ENCODE measurements at places on chromosomes 3 and 15.

DNA sequence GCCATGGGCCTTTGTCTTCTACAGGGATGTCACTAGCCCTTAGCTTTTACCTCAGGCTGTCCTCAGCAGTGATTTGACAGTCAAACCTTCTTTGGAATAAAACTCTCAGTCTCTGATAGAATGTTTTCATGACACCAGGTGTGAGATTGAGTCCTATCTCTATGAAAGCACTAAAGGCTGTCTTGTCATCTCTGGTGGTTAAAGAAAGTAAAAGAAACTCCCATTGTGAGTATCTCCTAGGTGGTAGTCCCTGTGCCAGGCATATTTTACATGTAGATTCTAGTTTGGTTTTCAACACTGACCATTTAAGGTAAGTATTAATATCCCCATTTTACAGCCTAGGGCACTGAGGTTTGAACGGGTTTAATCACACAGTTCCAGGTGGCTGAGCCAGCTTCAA, 360.2 kb downstream of the CHST2 start:
- no peak for DNase-seq

GRCh38 chr3:151584566-151584965, 123.7 kb upstream of the IGSF10 start:
- DNase-seq: no peak

GRCh38 chr3:133280586-133280985, 119.3 kb upstream of the BFSP2 start:
- no peak for DNase-seq

DNA sequence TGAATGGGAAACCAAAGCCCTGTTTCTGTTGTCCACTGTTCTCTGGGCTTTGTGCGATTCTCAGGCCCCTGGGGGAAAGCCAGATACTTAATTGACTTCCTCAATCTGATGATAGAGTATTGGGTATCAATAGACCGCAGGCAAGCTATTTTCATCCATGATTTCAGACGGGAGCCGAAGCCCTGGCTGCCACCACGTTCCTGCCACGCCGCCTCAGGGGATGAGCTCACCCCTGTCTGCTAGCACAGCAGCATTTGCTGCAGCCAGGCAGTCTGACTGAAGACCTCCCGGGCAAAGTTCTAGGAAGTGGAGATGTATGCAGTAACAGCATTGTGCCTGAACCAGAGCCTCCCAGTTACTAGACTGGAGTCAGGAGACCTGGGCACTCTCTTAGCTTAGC, 69.8 kb downstream of the ISG20 start:
- no peak for DNase-seq

DNA sequence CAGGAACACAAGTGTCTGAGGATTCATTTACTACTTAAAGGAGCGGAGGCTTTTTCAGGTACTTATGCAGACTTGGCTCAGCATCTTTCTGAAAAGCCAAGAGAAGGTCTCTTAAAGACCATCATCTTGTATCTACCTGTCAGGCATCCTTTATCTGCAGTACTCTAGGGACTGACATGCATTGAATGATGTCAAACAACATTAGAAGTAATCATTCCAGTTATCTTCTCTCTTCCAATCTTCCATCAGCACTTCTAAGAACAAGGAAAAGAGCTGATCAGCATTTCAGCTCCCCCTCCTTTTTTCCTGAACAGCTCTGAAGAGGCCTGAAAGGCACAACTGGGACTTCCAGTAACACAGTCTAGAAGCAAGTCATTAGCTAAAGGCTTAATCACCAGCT, 214.8 kb downstream of the KCNH8 start:
- no peak for DNase-seq

DNA sequence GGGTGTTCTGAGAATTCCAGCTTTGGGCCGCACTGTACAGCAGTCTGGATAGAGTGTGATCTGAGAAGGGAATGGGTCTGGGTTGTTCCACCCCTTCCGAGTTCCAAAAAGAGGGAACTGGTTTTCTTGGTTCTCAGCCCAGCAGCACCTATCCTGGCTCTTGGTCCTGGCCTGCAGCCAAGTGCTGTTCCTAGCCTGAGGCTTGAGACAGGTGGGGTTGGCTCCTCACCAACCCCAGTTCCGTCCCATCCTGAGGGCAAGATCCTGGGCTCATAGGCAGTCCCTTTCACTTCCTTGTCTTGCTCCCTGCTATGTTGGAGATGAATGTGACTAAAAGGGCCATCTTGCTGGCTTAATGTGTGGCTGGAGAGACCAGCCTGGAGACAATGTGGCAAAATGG, 15.2 kb downstream of the IVD start:
- DNase-seq: no peak

- DNase-seq: no peak
Observed at GRCh38 chr15:51200792-51201191, 106.1 kb upstream of the TNFAIP8L3 start.

DNA sequence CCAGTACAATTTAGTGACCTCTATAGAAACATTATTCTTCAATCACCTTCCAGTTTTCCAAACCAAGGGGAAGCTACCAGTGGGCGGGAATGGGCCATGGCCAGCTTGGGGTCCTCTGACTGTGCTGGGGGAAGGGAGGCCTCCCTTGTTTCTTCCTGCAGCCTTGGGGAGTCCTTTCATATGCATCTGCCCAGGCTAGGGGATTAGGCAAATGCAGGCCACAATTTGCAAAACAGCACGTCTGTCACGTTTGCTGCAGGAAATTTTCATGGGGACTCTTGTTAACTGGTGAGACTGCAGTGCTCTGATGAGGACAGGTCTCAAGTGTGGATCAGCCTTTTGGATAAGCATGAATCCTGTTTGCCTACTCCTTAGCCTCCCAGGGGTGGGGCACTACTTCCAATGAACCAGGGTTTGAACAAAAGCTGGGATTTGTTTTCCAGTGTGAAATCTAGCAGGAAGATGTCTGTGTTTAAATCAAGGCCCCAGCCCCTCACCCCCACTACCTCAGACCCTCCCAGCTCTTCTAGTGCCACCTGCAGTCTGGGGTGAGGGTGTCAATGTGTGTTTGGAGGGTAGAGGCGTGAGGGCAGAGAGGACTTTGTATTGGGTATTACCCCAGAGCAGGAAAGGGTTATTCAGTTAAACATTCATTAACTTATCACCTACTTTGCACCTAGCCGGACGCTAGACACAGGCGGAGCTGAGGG, 219.9 kb downstream of the OPA1 start:
- no peak for DNase-seq

DNA sequence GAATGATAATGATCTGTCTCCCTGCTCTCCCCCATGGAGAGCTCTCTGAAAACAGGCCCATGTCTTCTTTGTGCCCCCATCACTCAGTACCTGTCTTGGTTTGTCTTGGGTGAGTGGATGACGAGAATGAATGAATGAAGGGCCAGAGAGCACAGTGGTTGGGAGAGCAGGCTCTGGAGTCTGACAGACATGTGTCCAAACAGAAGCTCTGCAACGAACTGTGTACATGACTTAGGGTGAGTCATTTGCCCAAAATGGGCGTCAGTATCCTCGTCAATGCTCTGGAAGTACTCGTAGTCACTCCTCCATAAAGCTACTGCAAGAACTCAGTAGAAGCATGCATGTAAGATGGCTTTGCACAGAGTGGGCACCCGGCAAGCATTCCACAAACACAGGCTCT, 170.2 kb upstream of the TLE3 start:
- DNase-seq: no peak

DNA sequence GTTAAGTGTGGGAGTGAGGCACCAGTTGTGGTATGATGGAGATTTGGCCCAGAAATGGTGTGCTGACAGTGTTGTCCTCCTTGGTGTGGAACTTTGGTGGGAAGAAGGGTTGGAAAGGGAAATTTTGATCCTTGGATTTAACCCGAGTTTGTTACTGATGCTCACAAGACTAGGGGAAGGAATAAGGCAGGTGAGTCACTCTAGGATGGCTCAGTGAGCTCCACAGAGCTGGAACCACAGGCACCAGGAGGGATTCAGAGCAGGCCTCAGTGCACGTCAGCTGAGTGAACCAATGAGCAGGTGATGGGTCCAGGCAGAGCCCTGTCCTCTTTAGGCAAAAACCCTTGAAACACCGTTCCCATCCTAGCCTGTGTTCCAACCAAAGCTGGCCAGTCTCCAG, 11.4 kb downstream of the CHRD start:
- no peak for DNase-seq

- no peak for DNase-seq
Observed at GRCh38 chr15:89495638-89496145, 691 bp downstream of the RHCG start.

- DNase-seq: no peak
Observed at GRCh38 chr15:52551762-52552161, 17.1 kb downstream of the ARPP19 start.

- DNase-seq: no peak
Observed at GRCh38 chr15:51736751-51737521, 519 bp downstream of the LYSMD2 start.

DNA sequence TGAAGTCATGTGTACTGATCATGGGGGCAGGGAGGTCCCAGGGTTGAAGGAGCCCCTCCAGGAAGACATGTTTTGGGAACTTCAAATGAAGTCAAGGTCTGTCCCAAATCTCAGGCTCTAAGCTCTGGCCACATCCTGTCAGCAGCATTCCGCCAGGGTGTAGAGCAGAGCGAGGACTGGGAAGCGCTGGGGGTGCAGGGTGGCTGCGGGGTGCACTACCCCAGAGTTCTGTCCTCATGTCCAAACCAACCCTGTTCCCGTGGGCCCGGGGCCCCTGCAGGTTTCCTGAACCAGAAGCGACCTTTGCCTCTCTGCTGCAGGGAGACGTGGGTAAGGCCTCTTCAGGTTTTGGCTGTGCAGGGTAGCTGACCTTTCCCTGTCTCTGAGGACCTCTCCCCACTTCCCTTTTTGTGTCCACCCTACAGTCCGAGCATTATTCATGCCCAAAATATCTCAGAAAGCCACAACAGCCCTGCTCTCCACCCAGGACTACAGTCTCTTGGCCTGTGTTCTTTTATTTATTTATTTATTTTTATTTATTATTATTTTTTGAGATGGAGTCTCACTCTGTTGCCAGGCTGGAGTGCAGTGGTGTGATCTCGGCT, 26.6 kb upstream of the FLNB start:
- no peak for DNase-seq

GRCh38 chr3:160399125-160400029, at the start of the genes IFT80 and SMC4:
Gene IFT80 (minus strand): TSS chr3:160399225. CDS start chr3:160384600, 14,625 bp downstream.
Gene SMC4 (plus strand): TSS chr3:160399650. CDS start chr3:160400827, 1,177 bp downstream.
- DNase-seq: peak; percentile 95

- DNase-seq: no peak
Observed at GRCh38 chr15:60782316-60782715, 303.4 kb upstream of the ICE2 start.

GRCh38 chr3:32413845-32414521, 22.3 kb downstream of the CMTM7 start:
- no peak for DNase-seq

- DNase-seq: peak; percentile 14
Observed at GRCh38 chr3:141738891-141739363, 829 bp downstream of the RNF7 start.

DNA sequence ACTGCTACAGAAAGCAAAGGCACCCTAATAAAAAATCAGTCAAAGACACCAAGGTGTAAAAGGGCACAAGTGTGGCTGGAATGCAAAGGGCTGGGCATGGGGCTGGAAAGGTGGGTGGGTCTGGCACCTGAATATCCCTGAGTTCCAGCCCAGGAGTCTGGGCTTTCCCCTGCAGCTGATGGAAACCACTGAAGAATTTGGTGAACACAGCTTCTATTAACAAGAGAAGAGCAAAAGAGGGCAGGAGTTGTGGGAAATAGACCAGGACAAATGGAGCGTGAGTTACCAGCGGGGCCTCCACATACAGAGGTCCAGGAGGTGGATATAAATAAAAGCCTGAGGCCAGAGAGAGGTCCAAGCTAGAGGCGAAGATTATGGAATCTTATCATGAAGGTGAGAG, 45.1 kb upstream of the TPM1 start:
- no peak for DNase-seq

- DNase-seq: no peak
Observed at GRCh38 chr15:41983221-41983620, 10.9 kb upstream of the EHD4 start.

GRCh38 chr3:184275961-184276910, at the start of gene ECE2:
Gene ECE2 (plus strand): TSS chr3:184276022. CDS start chr3:184276154, 132 bp downstream.
- DNase-seq: no peak

- no peak for DNase-seq
Observed at GRCh38 chr3:42900226-42901072, 5.5 kb upstream of the ZNF662 start.

GRCh38 chr3:133393691-133394474, 6.0 kb upstream of the BFSP2 start:
- DNase-seq: no peak

- DNase-seq: no peak
Observed at GRCh38 chr15:88450125-88450798, 16.9 kb downstream of the MRPL46 start.

DNA sequence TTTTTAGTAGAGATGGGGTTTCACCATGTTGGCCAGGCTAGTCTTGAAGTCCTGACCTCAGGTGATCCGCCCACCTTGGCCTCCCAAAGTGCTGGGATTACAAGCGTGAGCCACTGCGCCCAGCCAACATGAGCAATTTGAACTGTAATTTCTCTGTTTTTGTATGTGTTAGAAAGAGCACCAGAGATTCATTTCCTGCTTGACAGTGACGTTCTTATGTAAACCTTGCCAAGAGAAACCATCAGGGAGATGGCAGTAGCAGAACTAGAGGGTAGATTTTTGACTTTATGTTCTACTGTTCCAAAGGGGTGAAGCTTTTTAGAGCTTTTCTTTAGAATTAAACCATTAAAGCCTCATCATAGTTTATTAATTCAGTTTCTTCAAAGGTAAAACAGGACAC, 148.1 kb upstream of the UMPS start:
- DNase-seq: no peak

DNA sequence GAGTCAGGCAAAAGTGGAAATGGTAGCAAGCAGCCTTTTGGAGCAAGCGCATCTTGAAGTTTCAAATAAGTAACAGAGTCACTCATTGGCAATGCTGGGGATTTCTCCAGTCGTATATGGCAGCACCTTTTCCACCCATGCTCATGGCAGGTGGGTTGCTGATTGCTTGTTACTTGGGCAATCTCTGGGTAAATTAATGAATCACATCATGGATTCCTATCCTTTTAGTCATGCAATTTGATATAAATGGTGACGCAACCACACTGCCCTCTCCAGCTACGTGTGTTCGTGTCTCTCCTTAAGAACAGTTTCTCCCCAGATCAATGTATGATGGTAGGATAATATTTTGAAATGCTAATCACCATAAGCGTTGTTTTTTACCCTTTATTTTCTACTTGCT, 339.9 kb upstream of the KCNH8 start:
- DNase-seq: no peak

Measured in NCI-H1930 (cell line).